Naive thymus-derived CD8-positive, alpha-beta T cell (primary cell): ENCODE measurements at places on chromosomes 16 and 17.

GRCh38 chr16:2710711-2711231 lies 9.3 kb downstream of the PRSS27 start:
- DNase-seq, result no peak

- no peak for DNase-seq
Observed at GRCh38 chr17:9498490-9498889, 77.1 kb downstream of the STX8 start.

- peak; percentile 7 for DNase-seq
Observed at GRCh38 chr16:21159281-21159951, 942 bp downstream of the LDAF1 start.

- no peak for DNase-seq
Observed at GRCh38 chr17:29757788-29758187, 135.1 kb upstream of the CORO6 start.

- no peak for DNase-seq
Observed at GRCh38 chr16:16100631-16101030, 122.7 kb downstream of the ABCC6 start.

- no peak for DNase-seq
Observed at GRCh38 chr16:64077242-64077641, 1044.6 kb downstream of the CDH11 start.

GRCh38 chr16:18050777-18051176 lies 285.8 kb downstream of the NPIPA8 start:
- no peak for DNase-seq

DNA sequence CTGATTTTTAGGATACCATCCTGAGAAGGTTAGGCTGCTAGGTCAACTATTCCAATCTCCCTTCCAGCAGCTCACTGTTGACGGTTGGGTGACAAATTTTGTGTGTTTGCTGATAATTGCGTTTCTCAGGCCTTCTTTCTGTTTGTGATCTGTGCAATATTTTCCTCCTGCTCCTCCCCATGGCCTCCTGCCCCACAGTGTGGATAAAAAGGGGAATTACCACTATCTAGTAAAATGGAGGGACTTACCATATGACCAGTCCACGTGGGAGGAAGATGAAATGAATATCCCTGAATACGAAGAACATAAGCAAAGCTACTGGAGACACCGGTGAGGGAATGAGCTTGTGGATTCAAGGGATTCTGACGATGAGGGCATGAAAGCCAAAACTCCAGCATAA lies 9.2 kb downstream of the CHD3 start:
- no peak for DNase-seq

- DNase-seq, result no peak
Observed at GRCh38 chr17:19409509-19409908, 1.5 kb upstream of the RNF112 start.

DNA sequence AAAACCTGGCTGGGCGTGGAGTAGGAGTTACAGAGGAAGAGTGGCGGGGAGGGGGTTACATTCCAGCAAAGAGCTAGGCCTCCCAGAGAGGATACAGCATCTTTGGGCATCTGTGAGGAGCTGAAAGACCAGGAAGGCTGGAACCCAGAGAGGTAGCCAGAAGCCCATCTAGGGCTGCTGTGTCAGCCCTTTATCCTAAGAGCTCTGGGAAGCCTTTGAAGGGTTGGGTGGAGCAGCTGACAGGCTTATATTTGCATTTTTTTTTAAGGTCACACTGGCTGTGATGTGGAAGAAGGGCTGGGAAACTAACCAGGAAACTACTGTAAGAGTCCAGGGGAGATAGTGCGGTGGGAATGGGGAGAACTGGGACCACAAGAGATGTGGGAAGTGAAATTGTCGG lies 6.8 kb upstream of the CNOT1 start:
- DNase-seq, result no peak

DNA sequence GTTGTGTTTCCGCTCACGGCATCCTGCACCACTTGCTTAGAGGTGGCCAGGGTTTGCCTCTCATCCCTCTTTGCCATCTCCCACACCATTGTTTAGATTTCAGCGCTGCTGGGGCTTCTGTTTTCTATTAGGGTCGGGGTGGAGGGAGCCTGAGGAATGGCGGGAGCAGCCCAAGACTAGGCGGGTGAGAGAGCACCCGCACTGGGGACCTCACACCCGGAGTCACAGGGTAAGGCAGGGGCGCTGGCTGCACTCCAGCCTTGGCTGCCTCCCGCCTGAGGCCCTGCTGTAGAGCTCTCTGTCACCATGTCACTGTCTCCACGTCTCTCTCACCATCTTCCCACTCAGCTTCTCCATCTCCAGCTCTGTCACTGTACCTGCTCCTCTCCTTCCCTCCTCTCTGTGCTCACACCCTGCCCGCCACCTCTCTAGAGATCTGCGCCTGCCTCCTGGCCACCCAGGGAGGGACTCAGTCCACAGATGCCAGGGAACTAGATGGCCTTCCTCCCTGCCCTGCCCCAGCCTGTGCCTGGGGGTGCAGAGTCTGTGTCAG lies 32.8 kb upstream of the ABCC3 start:
- DNase-seq, result no peak

GRCh38 chr17:8119581-8120519 lies 1.5 kb upstream of the ALOXE3 start:
- DNase-seq, result peak; percentile 88

DNA sequence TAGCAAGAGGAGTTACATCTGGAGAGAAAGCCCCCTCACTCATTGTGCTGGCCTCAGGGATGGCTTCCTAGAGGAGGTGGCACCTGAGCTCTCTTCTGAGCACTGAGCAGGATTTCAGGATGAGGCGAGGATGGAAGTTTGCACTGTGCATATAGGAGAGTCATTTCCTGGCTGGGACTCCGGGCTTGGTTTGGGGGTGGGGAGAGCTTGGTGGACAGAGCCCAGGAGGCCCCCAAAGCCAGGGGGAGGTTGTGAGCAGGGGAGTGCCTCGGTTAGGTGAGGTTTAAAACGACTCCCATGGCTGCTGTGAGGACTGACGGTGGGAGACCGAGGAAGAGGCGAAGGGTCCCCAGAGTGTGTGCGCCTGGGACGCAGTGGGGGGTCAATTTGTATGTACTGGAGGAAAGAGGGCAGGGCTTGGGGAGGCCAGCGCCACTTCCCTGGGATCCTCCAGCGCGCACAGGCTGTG lies 1.2 kb downstream of the CAMKK1 start:
- DNase-seq, result no peak

GRCh38 chr17:8893621-8894201 lies 26.2 kb upstream of the PIK3R6 start:
- DNase-seq, result no peak

DNA sequence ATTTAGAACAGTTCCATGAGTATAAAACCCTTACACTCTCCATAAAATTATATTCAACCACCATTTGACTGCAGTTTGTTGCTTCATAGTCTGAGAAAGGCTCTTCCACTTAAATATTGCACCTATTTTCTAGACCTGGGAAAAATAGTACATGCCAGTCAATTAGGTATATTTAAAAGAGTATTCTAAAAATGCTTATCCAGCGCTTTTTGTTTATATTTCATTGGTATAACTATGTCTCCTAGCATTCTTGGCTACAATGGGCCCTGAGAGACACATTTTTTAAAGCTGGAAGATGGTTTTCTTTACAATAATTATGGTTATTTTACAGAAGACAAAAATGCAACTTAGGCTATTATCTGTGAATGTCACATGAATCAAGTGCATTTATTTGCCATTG lies 439.4 kb downstream of the KCNJ18 start:
- no peak for DNase-seq

DNA sequence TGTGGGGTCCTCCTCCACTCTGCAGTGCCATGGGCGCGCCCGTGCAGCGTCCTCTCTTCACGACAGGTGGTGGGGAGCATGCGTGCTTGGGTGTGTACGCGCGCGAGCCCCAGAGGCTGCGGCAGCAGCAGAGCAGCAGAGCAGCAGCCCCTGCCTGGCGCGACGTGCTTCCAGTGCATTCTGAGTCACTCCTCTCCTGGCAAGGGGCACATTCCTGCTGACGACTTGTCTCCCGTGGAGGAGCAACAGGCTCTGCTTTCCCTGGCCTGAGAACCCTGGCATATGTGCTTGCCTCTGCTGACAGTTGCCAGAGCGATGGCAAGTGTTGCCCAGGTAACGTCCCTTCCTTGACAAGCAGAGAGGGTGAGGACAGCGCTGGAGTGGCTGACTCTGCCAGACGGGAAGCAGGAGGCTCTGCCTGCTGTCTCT lies 133.8 kb upstream of the PLCG2 start:
- no peak for DNase-seq

DNA sequence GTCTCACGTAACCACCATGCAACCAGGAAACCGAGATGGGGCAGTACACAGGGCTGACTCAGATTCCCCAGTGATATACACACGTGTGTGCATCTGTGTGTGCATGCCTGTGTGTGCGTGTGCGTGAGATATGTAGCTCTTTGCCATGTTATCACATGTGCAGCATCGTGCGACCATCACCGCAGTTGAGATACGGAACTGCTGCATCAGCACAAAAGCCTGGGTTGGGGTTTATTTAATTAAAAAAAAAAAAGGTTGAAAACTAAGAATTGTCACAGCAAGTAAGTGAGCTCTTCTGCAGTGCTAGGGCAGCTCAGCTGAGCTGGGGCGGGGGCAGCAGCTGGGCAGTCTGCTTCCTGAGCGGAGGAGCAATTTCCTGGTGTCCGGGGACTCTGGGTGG lies 152.5 kb downstream of the RBFOX3 start:
- no peak for DNase-seq

DNA sequence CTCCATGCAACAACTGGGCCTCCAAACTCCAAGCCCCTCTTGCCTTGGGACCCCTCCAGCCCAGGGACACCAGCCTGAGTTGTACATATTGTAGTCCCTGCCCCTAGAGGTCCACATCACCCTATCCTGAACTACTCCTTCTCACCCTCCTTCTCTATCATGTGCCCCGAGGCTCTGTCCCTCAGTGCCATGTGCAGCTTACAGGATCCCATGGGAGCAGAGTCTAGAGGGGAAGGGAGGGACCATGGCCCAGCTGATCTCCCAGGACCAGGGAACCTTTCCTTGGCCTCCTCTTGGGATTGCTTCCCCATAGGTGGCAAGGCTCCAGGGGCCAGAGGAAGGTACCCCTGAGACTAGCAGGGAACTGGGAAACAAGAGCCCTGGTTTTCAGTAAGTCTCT lies 35.3 kb downstream of the TMEM132E start:
- DNase-seq, result no peak

DNA sequence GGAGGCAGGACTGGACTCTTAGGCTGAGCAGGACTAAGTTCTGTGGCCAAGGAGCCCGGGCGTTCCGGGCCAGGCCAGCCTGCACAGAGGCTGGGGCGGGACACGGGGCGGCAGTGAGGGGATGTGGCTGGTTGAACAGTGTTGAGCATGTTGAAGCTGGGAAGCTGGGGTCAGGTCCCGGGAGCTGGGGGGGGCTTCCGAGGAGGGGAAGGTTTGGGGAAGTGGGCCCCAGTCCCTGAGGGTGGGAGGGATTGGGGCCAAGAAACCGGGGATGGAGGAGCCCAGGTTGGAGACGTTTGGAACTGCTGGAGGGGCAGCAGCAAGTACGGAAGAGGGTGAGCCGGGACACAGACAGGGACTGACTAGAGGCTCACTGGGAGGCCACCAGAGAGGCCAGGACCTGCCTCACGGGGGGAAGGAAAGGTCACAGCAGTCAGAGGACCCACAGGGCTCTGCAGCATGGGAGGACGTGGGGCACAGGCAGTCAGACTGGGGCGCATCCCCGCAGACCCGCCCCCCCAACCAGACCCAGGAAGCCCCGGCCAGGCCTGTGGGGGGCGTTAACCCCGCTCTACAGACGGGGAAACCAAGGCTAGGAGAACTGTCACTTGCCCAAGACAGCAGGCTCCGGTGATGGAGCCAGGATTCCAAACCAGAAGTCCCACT lies 9.5 kb downstream of the TAX1BP3 start:
- no peak for DNase-seq
